ENCODE measurements at places on chromosomes 5 and 9.

GRCh38 chr5:140216478-140217074, 41.6 kb downstream of the CYSTM1 start:
- no peak for DNase-seq

DNA sequence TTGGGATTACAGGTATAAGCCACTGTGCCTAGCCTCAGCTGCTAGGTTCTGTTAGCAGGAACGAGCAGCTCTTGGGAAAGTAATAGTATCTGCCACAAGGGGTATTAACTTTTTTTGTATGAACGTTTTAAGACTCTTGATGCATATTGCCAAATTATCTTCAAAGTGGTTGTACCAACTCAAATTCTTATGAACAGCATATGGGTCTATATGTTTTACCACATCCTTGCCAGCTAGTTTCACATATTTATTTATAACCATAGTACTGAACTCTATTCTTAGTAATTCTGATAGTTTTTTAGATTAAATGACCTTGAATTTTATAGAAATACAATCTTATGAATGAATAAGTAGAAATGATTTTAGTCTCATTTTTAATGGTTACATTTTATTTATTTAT, 80.9 kb downstream of the HSPA4 start:
- no peak for DNase-seq

- peak; percentile 45 for DNase-seq
These were observed 42.8 kb upstream of the PDE8B start for GRCh38 chr5:77167695-77168121.

DNA sequence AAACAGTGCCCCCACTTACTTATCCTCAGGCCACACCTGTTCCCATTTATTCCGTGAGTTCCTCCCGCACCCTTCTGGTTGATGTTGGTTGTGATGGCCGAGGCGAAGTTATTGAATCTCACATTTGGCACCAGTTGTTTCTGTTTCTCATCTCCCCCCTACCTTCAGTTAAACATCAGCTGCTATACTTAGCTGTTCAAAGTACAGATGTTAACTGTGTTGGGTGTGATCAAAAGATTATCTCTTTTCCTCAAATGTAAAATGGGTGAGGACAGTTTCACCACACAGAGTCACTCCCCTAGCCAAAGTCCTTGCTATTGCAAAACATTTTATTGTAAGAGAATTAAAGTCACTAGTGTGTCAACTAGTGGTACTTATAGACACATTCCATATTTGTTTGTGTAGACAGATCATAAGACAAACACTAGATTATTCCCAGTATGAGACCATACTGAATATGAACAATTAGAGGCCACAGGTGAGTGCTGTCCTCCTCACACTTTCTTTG, 43.2 kb upstream of the PRSS3 start:
- no peak for DNase-seq

- no peak for DNase-seq
These were observed 224.8 kb upstream of the WWC1 start for GRCh38 chr5:168066536-168067208.

DNA sequence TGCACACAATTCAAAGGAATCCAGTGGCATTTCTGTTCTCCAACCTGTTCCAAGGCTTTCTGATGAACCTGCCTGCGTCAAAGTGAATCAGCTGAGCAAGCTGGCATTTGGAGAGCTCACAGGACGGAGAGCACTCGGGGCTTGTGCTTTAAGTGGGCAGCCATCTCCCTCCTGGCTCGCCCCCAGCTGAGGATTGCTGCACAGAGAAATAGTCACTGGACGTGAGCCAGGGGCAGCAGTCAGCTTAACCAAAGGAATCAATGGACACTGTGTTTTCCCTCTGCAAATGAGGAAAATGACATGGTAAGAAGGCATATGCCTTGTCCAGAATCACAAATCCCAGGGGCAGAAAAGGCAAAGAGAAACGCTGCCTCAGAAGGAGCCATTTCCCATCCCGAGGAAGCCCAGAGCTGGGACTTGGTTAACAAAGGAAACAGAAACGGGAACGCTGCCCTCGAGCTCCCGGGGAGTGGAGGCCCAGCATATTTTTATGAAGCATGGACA, 299.4 kb downstream of the ZSWIM6 start:
- DNase-seq: no peak

GRCh38 chr9:37902131-37902530, 1.8 kb downstream of the SLC25A51 start:
- DNase-seq: no peak

GRCh38 chr5:123171259-123171658, 82.2 kb downstream of the PRDM6 start:
- no peak for DNase-seq

All from amniotic epithelial cell (primary cell).